GM23338 (cell line): ENCODE measurements at places on chromosomes 3 and 15. TPM values are rescaled to one million over a fixed set of nuclear protein-coding genes. Genes with fewer than 3 reads are reported as not detected.

- DNase-seq = no peak
- H3K27me3 ChIP-seq = no peaks in the 10 kb centered on the region
- no peaks in the 10 kb centered on the region for H3K36me3 ChIP-seq
- no peak overlapping the region for H3K4me3 ChIP-seq
Measured at GRCh38 chr15:62444104-62445022, 279.3 kb upstream of the C2CD4B start.

DNA sequence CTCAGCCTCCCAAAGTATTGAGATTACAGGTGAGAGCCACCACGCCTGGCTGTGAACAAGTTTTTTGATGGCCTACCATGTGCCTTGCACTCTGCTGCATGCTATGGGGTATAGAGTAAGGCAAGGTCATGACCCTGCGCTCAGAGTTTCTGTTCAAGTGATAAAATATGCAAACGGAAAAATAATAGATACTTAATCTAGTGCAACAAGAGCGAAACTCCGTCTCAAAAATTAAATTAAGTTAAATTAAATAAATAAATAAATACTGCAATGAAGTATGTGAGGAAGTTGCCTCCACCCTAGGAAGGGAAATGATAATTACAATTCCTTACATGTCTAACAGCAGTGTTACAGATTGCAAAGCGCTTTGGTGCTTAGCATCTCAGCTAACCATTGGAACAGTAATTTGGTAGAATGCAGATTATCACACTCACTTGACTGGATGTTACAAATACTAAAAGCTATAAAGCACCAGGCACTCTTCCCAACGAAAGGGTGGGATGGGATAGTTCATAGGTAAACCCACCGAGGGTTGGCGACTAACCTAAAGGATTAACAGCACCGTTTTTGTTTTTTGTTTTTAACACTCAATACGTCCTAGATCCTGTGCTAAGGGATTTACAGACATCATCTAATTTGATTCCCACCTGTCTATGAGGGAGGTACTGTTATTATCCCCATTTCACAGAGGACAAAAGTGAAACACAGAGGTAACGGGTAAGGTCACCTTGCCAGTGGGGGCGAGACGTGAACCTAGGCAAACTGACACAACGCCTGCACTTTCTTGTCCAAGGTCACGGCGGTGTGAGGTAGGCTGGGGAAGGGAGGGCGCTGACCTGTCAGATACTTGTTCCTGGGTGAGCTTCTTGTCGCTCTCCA lies 793 bp upstream of the FANCD2 start:
- H3K27ac ChIP-seq = peak overlapping the region; percentile 96; the same call in 1 of the 2 replicates
- peaks cover 6% of the 10 kb centered on the region for H3K4me1 ChIP-seq
- DNase-seq = no peak
- H3K4me3 ChIP-seq = peak overlapping the region; percentile 71
- no peaks in the 10 kb centered on the region for H3K36me3 ChIP-seq
- no peaks in the 10 kb centered on the region for H3K27me3 ChIP-seq

Gene ARGFX
- not detected in 2 replicates for total RNA-seq

Gene OCA2
- total RNA-seq = 0.39 and 0.69 TPM in 2 replicates

- H3K27ac ChIP-seq = no peak overlapping the region
- H3K4me3 ChIP-seq = peak overlapping the region; percentile 68
- peaks cover 67% of the 10 kb centered on the region for H3K4me1 ChIP-seq
- no peaks in the 10 kb centered on the region for H3K36me3 ChIP-seq
- DNase-seq = peak; percentile 36
Measured at GRCh38 chr3:99637368-99638111, 854 bp upstream of the COL8A1 start.

Gene ABHD6
- total RNA-seq = 5.5 and 6.5 TPM in 2 replicates

DNA sequence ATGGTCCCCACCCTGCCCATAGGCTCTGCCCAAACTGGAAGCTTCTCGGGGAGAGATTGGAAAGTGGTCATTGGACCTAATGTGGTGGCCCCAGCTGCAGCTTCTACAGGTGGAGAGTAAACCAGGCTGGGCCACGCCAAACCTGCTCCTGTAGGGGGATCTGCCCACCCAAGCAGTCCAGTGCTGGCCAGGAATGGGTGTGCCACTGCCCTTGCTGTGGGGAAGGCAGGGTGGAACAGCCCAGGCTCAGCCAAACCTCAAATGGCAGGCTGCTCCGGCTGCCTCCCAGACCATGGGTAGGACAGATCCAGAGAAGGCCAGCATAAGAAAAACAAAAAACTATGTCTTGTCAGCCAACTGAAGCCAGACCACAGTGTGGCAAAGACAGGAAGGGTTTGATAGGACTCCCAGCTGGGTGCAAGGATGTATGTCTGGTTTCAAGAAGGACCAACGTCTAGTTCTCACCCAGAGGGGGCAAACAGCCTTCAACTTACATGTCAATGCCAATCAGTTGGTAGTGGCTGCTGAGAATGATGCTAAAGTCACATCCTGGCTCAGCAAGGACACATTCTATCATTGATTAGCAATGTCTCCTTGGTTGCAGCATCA lies 267.3 kb downstream of the UACA start:
- no peaks in the 10 kb centered on the region for H3K4me1 ChIP-seq
- H3K4me3 ChIP-seq = no peak overlapping the region
- no peaks in the 10 kb centered on the region for H3K27me3 ChIP-seq

Gene RASGRF1
- total RNA-seq = 0.24 and 0.39 TPM in 2 replicates

- peaks cover 7% of the 10 kb centered on the region for H3K36me3 ChIP-seq
- H3K27ac ChIP-seq = peak overlapping the region; percentile 78
- peak; percentile 75 for DNase-seq
- peaks cover 26% of the 10 kb centered on the region for H3K4me1 ChIP-seq
- no peak overlapping the region for H3K4me3 ChIP-seq
- peaks cover 12% of the 10 kb centered on the region for H3K27me3 ChIP-seq
Measured at GRCh38 chr15:84638103-84638502, 16.0 kb downstream of the WDR73 start.

GRCh38 chr15:60425461-60425860 lies 27.7 kb upstream of the ANXA2 start:
- H3K27me3 ChIP-seq = no peaks in the 10 kb centered on the region
- DNase-seq = no peak
- H3K27ac ChIP-seq = no peak overlapping the region
- H3K4me3 ChIP-seq = no peak overlapping the region

DNA sequence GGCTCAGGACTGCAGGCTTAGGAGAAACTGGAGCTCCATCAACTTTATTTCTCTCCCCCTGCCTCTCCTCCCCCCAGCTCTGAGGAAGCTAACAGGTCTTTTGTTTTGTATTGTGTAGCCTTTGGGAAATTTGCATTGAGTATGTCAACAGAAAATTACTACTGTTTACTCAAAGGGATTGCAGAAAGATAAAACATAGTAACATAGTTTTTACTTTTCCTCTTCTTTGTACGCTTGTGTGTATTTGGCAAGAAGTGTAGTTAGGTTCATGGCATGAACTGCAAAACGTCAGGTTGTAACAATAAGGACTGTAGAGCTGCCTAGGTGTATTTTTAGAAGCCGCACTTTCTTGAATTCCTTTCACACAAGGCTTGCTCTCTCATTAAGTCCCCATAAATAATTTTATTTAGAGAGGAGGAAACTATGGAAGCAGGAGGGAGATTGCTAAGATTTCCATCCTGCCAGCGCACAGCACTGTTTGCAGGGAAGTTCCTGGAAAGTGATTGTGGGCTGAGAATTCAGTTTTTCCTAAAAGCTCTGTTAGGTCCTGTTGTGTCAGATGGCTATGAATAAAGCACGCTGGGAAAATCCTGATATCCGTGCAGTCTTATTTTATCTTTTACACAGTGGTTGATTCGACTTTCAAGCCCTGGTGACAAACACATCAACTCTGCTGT lies 21.1 kb upstream of the SATB1 start:
- no peak overlapping the region for H3K27ac ChIP-seq
- H3K4me3 ChIP-seq = peak overlapping the region; percentile 75
- H3K27me3 ChIP-seq = peaks cover 29% of the 10 kb centered on the region
- H3K4me1 ChIP-seq = peaks cover 20% of the 10 kb centered on the region

DNA sequence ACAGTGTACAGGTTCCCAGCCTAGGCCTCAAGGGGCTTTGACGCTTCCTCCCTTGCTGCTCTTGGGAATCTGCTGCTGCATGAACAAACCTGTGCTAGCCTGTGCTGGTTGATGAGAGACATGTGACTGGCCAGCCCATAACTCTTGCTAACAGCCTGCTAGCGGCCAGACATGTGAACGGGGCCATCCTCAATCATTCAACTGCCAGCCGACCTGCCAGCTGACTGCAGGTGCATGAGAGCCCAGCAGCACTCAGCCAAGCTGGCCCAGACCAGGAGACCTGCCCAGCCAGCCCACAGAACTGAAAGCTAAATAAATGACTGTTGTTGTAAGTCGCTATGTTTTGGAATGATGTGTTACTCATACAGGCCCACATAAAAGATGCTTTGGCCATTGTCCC lies 82.4 kb upstream of the DLG1 start:
- 0 out of 2 replicates have a peak, but pooled peaks cover 5% of the 10 kb centered on the region for H3K4me1 ChIP-seq
- no peak for DNase-seq

Gene XCR1
- not detected in 2 replicates for total RNA-seq

DNA sequence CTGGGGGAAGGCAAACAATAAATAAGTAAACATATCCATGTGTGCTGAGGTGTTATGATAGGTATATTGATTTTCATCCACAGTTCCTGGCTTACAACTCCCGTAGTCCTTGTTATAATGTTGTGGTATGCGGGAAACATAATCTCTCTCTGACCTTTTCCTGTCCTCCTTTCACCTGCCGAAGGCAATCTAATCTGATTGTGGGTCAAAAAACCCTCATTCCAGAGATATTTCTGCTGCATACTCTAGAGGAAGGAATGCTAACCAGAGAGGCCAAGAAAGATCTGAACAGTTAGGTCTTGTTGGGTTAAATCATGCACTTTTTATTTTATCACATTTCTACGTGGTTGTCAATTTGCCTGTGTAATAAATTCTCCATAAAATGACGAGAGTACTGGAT lies 383.6 kb upstream of the SEMA6D start:
- no peak overlapping the region for H3K27ac ChIP-seq
- H3K36me3 ChIP-seq = no peaks in the 10 kb centered on the region
- H3K4me1 ChIP-seq = peaks cover 11% of the 10 kb centered on the region; the same call in 1 of the 2 replicates
- no peak for DNase-seq
- H3K4me3 ChIP-seq = no peak overlapping the region
- H3K27me3 ChIP-seq = no peaks in the 10 kb centered on the region

- peak overlapping the region; percentile 68 for H3K4me3 ChIP-seq
- H3K4me1 ChIP-seq = peaks cover 29% of the 10 kb centered on the region
- peak overlapping the region; percentile 94 for H3K27ac ChIP-seq
- peak; percentile 95 for DNase-seq
Measured at GRCh38 chr3:157088601-157089454, 71.1 kb downstream of the CCNL1 start.

Gene ZIC4
- total RNA-seq = not detected in 2 replicates

- peak; percentile 97 for DNase-seq
- H3K27ac ChIP-seq = peak overlapping the region; percentile 99
- peak overlapping the region; percentile 89 for H3K4me3 ChIP-seq
- H3K4me1 ChIP-seq = peaks cover 42% of the 10 kb centered on the region
- peaks cover 32% of the 10 kb centered on the region for H3K36me3 ChIP-seq
- H3K27me3 ChIP-seq = no peaks in the 10 kb centered on the region
Measured at GRCh38 chr3:46576879-46577278, 10.8 kb upstream of the LRRC2 start.

GRCh38 chr3:141303481-141304223 lies 64.7 kb upstream of the ZBTB38 start:
- no peak overlapping the region for H3K27ac ChIP-seq
- DNase-seq = peak; percentile 86
- H3K4me3 ChIP-seq = no peak overlapping the region
- H3K27me3 ChIP-seq = peaks cover 7% of the 10 kb centered on the region; the same call in 1 of the 2 replicates
- H3K4me1 ChIP-seq = no peaks in the 10 kb centered on the region

GRCh38 chr3:42588625-42589024 lies 2.0 kb upstream of the SS18L2 start:
- H3K4me3 ChIP-seq = no peak overlapping the region
- no peaks in the 10 kb centered on the region for H3K27me3 ChIP-seq
- no peak overlapping the region; the same call in 1 of the 2 replicates for H3K27ac ChIP-seq
- no peak for DNase-seq
- H3K36me3 ChIP-seq = no peaks in the 10 kb centered on the region; the same call in 1 of the 2 replicates

DNA sequence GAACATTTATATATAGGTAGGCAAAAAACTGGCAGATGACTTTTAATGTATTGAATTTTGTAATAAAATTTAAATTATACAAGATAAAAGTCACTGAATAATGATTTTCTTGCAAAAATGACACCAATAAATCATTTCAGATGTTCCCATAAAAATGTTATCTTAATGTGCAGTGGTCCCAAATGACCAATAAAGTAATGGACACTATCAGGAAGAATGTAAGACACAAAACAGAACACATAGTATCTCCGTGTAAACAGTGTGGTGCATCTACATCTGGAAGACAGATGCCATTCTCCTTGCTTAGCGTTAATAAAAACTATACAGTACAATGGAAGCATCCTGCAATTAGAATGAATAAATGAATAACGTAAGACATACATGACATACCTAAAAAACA lies 41.5 kb downstream of the FGF7 start:
- no peaks in the 10 kb centered on the region for H3K27me3 ChIP-seq
- H3K27ac ChIP-seq = no peak overlapping the region
- no peaks in the 10 kb centered on the region for H3K36me3 ChIP-seq
- no peaks in the 10 kb centered on the region for H3K4me1 ChIP-seq

DNA sequence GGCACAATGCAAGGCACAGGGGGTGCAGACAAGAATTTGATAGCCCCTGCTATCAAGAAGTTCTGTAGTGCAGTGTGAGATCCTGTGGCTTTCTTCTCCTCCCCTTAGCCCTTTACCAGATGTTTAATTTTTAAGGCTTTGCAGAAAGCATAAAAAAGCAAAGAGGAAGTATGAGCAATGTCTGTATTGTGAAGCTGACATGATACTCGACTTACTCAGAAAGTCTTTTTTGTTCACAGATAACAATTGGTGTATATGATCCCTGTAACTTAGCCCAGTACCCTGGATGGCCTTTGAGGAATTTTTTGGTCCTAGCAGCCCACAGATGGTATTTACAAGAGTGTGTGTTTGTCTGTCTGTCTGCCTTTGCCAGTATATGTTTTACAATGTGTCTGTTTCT lies 58.9 kb downstream of the ATG7 start:
- no peak for DNase-seq
- H3K27me3 ChIP-seq = no peaks in the 10 kb centered on the region
- no peaks in the 10 kb centered on the region for H3K4me1 ChIP-seq
- H3K4me3 ChIP-seq = no peak overlapping the region
- H3K27ac ChIP-seq = no peak overlapping the region
